ENCODE measurements at places on chromosomes 11 and 22. TPM values are rescaled to one million over a fixed set of nuclear protein-coding genes. Genes with fewer than 3 reads are reported as not detected.

DNA sequence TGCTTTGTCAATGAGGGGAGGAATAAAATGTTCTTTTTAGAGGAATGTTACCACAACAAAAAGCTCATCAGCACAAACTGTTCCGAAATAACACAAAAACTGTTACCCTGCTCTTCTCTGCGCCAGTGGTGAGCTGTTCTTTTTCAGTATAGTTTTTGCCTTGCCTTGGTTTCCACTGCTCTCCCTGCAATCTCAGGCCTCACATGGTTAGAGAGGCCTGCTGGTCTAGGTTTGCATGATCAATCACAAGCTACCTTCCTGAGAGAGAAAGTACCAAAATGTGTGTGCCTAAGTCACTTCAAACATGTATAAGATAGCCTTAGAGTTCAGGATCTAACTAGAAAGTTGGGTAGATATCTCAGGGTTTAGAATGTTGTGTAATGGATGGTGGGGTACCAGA is 114.6 kb downstream of the STIM1 start:
- no peak overlapping the region for H3K4me3 ChIP-seq
- no peaks in the 10 kb centered on the region for H3K36me3 ChIP-seq
- H3K27me3 ChIP-seq, result no peaks in the 10 kb centered on the region
- no peaks in the 10 kb centered on the region for H3K4me1 ChIP-seq

DNA sequence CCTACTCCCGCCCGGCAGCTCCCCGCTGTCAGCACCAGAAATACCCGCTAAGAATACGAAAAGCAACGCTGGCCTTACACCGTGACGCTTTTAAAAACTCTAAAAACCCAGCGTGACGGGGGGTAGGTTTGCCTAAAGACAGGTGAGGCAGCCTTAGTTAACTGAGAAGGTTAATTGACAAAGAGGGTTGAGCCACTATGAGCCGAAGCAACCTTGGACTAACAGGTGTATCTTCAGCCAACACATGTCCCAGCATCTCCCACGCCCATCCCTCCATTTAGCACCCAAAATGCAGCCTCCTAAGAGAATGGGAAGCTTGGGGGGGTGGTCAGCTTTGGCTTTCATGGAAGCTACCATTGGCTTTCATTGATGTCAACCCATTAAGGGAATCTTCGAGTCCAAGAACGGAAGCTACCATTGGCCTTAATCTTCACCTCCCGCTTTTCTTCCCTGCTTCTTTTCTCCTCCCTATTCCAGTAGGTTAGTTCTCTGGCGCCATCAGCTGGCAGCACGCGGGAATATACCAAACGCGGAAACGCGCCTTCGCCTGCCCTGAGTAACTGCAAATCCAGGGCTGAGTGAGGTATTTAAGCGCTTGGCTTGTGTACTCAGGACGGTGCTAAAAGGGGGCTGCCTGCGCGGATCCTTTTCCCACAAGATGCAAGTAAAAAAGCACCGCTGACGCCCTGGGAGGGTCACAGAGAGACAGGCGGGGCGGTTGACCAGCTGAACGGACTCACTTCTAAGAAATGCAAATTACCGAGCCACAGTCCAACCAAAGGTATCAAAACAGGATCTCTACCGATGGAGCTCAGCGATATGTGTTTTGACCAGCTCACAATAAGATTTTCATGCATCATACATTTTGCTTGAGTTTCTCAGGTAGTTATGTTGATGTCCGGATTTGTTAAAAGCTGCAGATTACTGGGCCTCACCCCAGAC is 38.5 kb upstream of the GLYATL1 start:
- no peaks in the 10 kb centered on the region for H3K27me3 ChIP-seq
- H3K4me1 ChIP-seq, result no peaks in the 10 kb centered on the region
- peak; percentile 74 for DNase-seq
- no peaks in the 10 kb centered on the region for H3K36me3 ChIP-seq
- H3K4me3 ChIP-seq, result peak overlapping the region; percentile 6

The PTDSS2 gene
- 24.7 TPM for polyA plus RNA-seq

GRCh38 chr11:58621586-58622262 is 741 bp upstream of the CNTF start:
- H3K27ac ChIP-seq, result no peak overlapping the region
- H3K4me3 ChIP-seq, result no peak overlapping the region
- no peaks in the 10 kb centered on the region for H3K36me3 ChIP-seq
- no peak for DNase-seq
- H3K4me1 ChIP-seq, result no peaks in the 10 kb centered on the region
- H3K27me3 ChIP-seq, result no peaks in the 10 kb centered on the region

DNA sequence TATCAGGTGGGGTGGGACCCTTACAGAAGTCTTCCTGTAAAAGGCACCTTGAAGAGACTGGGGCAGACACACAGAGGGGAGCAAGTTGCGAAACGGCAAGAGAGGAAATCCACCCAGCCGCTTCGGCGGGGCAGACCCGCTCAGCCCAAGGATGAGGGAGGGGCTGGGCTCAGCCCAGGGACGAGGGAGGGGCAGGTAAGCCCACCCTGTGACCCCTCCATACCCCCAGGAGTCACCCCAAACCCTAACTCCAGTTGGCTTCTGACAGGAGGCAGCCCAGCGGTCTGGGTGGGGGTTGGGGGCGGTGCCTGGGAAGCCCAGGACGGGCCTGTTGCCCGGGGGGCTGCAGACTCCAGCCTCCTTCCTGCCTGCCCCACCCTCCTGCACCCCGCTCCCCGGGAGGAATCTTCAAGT is 965 bp downstream of the OSBPL5 start:
- H3K36me3 ChIP-seq, result no peaks in the 10 kb centered on the region
- H3K27me3 ChIP-seq, result no peaks in the 10 kb centered on the region
- DNase-seq, result peak; percentile 55
- no peaks in the 10 kb centered on the region for H3K4me1 ChIP-seq

- H3K4me3 ChIP-seq, result peak within 1 kb of the TSS; percentile 80
- H3K4me1 ChIP-seq, result peaks cover 31% of the 10 kb centered on the region
- peak; percentile 73 for DNase-seq
- no peak within 1 kb of the TSS for H3K27ac ChIP-seq
- no peaks in the 10 kb centered on the region for H3K27me3 ChIP-seq
- H3K36me3 ChIP-seq, result no peaks in the 10 kb centered on the region
These were observed at the start of gene OSBPL5 for GRCh38 chr11:3165152-3165705. Gene OSBPL5 (minus strand): TSS chr11:3165310. CDS start chr11:3129148, 36,162 bp downstream.

- no peaks in the 10 kb centered on the region for H3K27me3 ChIP-seq
- H3K36me3 ChIP-seq, result no peaks in the 10 kb centered on the region
- no peak overlapping the region for H3K4me3 ChIP-seq
- no peak for DNase-seq
These were observed 830 bp upstream of the SPDYC start for GRCh38 chr11:65169164-65169641.

DNA sequence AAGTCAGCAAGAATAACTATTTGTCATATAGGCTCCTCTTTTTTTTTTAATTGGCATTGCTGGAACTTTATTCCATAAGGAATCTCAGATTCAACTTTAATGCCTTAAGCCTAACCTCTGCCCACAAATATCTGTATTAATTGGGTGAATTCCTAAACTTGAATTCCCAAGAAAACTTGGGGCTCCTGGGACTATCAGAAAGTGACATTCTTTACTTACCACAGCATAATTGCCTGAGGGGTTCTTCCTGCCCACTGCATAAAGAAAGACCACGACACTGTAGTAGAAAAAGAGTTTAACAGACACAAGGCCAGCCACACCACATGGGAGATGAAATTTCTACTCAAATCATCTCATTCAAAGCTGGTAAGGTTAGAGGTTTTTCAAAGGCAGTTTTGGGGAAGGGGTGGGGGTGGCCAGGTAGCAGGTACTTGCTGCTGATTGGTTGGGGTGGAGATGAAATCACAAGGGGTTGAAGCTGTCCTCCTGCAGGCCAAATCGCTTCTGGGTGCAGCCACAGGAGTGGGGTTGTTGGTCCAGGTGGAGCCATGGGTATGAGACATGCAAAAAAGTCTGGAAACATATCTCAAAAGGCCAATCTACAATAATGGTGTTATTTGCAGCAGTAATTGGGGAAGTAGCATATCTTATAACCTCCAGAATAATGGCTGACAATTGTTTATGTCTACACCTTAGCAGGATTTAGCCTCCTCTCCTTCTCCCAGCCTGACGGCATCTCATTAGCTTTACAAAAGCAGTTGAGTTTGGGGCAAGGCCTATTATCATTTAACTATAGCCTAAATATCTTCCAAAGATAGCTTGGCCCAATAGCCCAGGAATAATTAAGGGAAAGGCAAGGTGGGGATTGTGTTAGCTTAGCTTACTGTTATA is 4.8 kb upstream of the NLRP10 start:
- no peak overlapping the region for H3K4me3 ChIP-seq
- H3K27me3 ChIP-seq, result no peaks in the 10 kb centered on the region
- no peak for DNase-seq
- H3K36me3 ChIP-seq, result no peaks in the 10 kb centered on the region
- no peak overlapping the region for H3K27ac ChIP-seq

The LRP4 gene
- polyA plus RNA-seq, result 19.1 TPM

GRCh38 chr11:91263496-91264365 is 960.9 kb upstream of the FAT3 start:
- H3K4me3 ChIP-seq, result no peak overlapping the region
- H3K36me3 ChIP-seq, result no peaks in the 10 kb centered on the region
- DNase-seq, result no peak
- no peaks in the 10 kb centered on the region for H3K27me3 ChIP-seq
- H3K4me1 ChIP-seq, result no peaks in the 10 kb centered on the region

GRCh38 chr11:59259867-59260475 is 47.2 kb upstream of the MPEG1 start:
- DNase-seq, result no peak
- H3K36me3 ChIP-seq, result no peaks in the 10 kb centered on the region
- no peak overlapping the region for H3K4me3 ChIP-seq
- no peaks in the 10 kb centered on the region for H3K4me1 ChIP-seq
- no peaks in the 10 kb centered on the region for H3K27me3 ChIP-seq
